ENCODE measurements at places on chromosomes 5 and 9. TPM values are rescaled to one million over a fixed set of nuclear protein-coding genes. Genes with fewer than 3 reads are reported as not detected.

Gene TAF1L
- not detected for total RNA-seq

Gene MAMDC4
- total RNA-seq = 0.73 TPM

Gene IFNK
- total RNA-seq = not detected

Gene DOK3
- 1.4 TPM for total RNA-seq

Gene DRD1
- total RNA-seq = not detected

Gene PKD2L2
- total RNA-seq = not detected

Gene ECM2
- 3.3 TPM for total RNA-seq

Gene SVEP1
- 16.4 TPM for total RNA-seq

Gene C8G
- not detected for total RNA-seq

Gene MYORG
- 0.73 TPM for total RNA-seq

Gene GNAQ
- total RNA-seq = 25.0 TPM

Gene TXNDC8
- not detected for total RNA-seq

Gene PGM5
- total RNA-seq = 4.0 TPM

Gene INSL4
- not detected for total RNA-seq

Gene IL11RA
- total RNA-seq = 6.1 TPM

Gene GRM6
- total RNA-seq = not detected

Gene OSMR
- 108 TPM for total RNA-seq

Gene OBP2B
- total RNA-seq = not detected

Gene TMEFF1
- total RNA-seq = 0.78 TPM

Gene HSPB3
- total RNA-seq = not detected

Gene BTNL9
- total RNA-seq = not detected

Gene NIM1K
- total RNA-seq = 4.0 TPM

Gene PCDHAC2
- under 0.01 TPM for total RNA-seq

Gene CER1
- not detected for total RNA-seq

Gene MRPS2
- 36.0 TPM for total RNA-seq

Gene EIF4E1B
- total RNA-seq = not detected

Gene AQP3
- total RNA-seq = 0.39 TPM

Gene ADGRD2
- total RNA-seq = not detected

Gene LPCAT1
- total RNA-seq = 44.1 TPM

Gene GARIN3
- not detected for total RNA-seq

Gene ABHD17B
- total RNA-seq = 14.0 TPM

Gene IL31RA
- 0.37 TPM for total RNA-seq

Gene SLC28A3
- under 0.01 TPM for total RNA-seq

Gene BARX1
- total RNA-seq = under 0.01 TPM

Gene MOB3B
- total RNA-seq = under 0.01 TPM

Gene ORM1
- total RNA-seq = not detected

Gene PCDHB15
- total RNA-seq = not detected

Gene ADGRV1
- total RNA-seq = 0.20 TPM

Gene QSOX2
- 11.4 TPM for total RNA-seq

Gene STING1
- total RNA-seq = 23.9 TPM

Gene ARID3C
- under 0.01 TPM for total RNA-seq

Gene FSD1L
- total RNA-seq = 6.2 TPM

Gene DAB2IP
- total RNA-seq = 3.7 TPM

Gene ANKRD18B
- not detected for total RNA-seq

Gene SH3TC2
- total RNA-seq = 1.2 TPM

Gene SPINK13
- not detected for total RNA-seq

Gene ASPN
- total RNA-seq = 0.78 TPM

Gene OR13F1
- not detected for total RNA-seq

Gene MYOT
- not detected for total RNA-seq

Gene GRIN1
- not detected for total RNA-seq

Gene ITGA2
- 31.7 TPM for total RNA-seq

Gene HRCT1
- total RNA-seq = 1.8 TPM

Gene ENTPD2
- not detected for total RNA-seq

Gene S100Z
- total RNA-seq = not detected

Gene DAB2
- 59.8 TPM for total RNA-seq

Gene ENTREP1
- total RNA-seq = not detected

Gene PCDHGB3
- total RNA-seq = 2.2 TPM

Data from subcutaneous preadipocyte (primary cell).